ENCODE measurements at places on chromosomes 16 and 17.

DNA sequence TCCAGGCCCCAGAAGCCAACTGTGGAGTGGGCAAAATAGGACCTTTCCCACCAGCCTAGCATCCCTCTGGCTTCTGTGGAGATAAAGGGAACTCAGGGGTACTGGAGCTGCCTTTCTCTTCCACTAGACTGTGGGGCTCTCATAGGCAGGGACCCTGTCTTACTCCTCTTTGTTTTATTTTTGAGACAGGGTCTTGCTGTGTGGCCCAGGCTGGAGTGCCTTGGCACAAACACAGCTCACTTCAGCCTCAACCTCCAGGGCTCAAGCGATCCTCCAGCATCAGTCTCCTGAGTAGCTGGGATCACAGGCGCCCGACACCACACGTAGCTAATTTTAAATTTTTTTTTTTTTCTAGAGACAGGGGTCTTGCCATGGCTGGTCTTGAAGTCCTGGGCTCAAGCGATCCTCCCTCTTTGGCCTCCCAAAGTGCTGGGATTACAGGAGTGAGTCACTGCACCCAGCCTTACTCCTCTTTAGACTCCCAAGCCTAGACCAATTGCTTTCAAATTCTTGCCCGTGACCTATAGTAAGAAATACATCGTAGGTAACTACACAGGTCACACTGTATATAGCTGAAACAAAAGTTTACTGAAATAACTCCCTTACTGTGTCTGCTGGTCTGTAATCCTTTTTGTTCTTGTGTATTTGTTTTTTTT lies 2.6 kb downstream of the RAI1 start:
- DNase-seq: no peak

DNA sequence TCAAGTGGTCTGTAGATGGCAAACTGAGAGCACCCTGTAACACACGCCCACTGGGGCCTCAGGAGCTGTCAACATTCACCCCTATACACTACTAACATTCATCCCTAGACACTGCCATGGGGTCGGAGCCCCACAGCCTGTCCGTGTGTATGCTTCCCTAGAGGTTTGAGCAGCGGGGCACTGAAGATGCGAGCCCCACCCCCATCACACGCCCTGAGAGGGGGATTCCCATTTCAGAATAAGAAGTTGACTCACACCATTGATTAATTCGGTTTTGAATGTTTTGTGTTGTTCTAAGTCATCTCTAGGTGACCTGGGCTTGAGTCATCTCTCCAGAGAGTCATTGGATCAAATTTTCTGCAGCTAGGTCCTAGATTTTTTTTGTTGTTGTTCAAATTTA lies 37.3 kb upstream of the MMD start:
- DNase-seq: no peak

- DNase-seq: no peak
These were observed 745 bp upstream of the ABCC1 start for GRCh38 chr16:15948532-15949209.

GRCh38 chr17:74212209-74212912 lies 1.0 kb upstream of the TTYH2 start:
- peak; percentile 74 for DNase-seq

GRCh38 chr16:49854796-49855203 lies 1.1 kb downstream of the ZNF423 start:
- peak; percentile 76 for DNase-seq

DNA sequence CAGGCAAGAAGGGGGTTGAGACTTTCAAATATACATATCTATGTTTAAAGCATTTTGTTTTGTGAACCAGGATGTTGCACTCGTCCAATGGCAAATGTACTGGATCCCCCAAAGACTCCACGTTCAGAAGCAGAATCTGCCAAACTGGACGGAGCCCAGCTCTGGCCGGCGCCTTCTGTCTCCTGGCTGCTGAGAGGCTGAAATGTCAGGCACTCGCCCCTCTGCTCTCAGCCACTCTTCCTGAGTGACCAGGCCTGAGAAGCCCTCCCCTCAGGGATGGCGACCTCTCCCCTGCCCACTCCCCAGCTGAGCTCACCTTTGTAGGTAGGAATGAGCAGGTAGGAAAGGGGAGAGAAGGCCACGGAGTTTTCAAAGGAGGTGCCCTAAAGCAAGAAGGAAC lies 187.5 kb upstream of the FOXF1 start:
- no peak for DNase-seq

Measured in Right ventricle myocardium inferior (tissue), 1 donor.